ENCODE measurements at places on chromosomes 4 and X.

- no peak for DNase-seq
Measured at GRCh38 chr4:171834640-171835039, 21.4 kb downstream of the GALNTL6 start.

- DNase-seq: no peak
Measured at GRCh38 chr4:124067046-124067445, 645.5 kb downstream of the ANKRD50 start.

- DNase-seq: no peak
Measured at GRCh38 chrX:124030520-124030919, 69.0 kb downstream of the STAG2 start.

GRCh38 chr4:7541414-7541810, 106.7 kb upstream of the PSAPL1 start:
- no peak for DNase-seq

GRCh38 chr4:53132132-53132891, 233.5 kb downstream of the SCFD2 start:
- DNase-seq: no peak

GRCh38 chr4:3318561-3319021, 25.8 kb downstream of the RGS12 start:
- DNase-seq: no peak

DNA sequence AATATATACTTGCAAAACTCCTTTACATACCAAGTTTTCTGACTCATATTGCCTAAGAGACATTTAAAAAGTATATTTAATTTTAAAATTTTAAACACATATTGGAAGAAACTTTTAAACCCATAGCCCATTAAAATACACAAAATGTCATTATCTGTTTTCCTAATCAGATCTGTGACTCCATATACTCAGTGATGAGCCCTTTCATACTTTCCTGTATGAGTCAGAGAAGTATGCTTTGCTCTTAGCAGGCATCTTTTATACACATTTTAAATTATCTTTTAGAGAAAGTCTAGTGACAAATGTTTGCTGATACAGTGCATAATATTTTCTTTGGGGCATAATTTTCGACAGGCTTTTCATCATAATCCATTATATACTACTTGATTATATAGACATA, 26.4 kb downstream of the SPIN3 start:
- no peak for DNase-seq

DNA sequence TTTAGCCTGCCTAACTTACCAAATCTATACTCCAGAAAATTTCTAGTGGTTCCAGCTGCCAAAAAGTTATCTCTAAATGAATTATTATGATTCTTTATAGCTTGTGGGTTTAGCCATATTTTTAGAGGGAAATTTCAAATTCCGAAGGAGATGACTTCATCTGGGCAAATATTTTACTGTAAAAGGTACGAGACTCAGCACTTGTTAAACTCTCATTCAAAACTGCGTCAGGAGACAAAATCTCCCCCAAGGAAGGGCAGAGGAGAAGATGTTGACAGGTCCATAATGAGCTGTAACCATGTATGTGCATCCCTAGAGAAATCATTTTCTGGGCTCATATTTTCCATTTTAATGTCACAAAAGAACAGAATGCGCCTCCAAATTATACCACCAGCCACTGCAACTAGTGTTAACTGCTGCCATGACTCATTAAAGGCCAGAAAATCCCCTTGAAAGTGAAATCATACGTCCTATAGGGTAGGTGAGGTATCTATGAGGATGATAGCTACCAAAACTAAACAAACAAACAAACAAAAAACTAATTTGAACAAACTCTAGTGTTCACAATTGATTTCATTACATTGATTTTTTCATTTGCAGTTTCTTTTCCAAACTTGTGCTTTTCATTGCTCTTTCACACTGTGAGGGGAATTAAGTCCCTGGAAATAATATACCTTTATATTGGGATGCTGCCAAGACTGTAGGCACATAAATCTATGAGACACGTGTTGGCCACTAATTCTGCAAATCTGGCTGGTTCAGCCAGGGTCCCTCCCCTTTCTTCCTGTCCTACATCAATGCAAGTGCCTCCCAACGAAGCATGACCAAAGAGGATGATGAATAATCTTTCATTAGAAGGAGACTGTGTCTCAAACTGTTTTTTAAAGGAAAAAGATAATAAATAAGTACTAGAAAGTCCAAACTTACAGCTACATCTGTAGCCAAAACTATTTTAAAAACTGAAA, 85.8 kb downstream of the ARHGAP6 start:
- no peak for DNase-seq

GRCh38 chr4:183984566-183984965, 79.5 kb downstream of the STOX2 start:
- DNase-seq: no peak

DNA sequence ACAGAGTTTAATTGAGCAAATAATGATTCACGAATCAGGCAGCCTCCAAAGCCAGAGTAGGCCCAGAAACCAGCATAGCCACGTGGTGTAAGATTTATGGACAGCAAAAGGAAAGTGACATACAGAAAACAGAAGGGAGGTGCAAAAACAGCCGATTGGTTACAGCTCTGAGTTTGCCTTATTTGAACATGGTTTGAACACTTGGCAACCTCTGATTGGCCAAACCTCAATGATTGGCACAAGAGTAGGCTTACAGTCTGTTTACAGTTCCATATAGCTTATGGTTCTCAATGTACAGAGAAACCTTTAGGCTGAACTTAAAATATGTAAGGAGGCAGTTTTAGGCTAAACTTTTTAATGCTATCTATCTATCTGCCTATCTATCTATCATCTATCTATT, 394.8 kb downstream of the CFAP47 start:
- no peak for DNase-seq

DNA sequence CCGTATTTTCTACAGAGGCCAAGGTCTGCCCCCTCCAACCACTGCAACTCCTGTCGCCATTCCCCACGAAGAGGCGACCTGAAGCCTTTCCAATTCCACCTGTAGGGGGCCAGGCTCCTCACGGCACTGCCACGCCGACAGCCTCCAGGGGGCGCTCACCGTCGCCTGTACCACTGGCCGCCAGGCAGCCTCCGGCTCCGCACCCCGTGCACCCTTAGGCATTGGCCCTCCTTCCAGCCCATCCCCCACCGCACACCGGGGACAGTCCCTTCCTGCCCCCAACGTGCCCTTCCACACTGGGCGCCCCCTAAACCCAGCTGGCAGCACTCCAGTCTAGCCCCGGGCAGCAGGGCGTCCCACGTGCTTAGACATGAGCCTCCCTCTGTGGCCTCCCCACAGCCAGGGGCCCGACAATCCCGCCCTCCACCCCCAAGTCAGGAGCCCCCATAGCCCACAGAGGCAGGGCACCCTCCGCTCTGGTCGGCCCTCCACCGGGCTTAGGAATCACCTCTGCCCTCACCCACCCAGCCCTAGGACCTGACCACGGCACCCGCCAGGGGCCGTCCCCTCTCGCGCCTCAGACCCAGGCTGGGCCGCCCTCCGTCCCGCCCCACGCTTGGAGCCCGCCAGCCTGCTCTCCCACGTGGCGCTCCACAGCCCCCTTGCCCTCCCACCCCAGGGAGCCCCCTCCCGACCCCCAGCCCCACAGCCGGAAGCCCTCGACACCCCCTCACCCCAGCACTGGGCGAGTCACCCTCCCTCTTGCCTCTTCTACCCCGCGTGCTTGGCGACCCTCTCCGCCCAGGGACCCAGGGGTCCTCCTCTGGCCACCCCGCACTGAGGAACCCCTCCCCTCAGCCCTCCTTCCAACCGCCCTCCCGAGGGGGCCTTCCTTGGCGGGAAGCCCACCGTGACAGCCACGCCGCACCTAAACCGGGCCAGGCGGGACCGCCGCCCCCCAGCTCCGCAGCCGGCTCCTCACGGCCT, 711 bp downstream of the PNMA6E start:
- DNase-seq: no peak

DNA sequence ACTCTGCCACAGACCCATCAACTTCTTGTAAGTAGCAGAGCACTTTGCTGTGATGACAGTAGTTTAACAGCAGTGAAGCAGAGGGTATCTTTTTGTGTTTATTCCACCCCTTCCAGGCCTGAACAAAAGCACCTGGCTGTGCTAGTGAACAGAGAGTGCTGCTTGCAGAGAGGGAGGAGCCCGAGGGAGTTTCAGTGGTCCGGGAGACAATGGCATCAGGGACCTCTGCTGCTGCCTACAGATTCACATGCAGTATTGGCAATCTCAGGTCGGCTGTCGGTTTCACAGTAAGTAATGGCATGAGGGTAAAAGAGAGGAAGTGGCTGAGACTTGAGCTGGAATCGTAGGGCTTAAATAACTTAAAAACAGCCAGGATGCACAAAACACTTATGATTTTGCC, 755.8 kb downstream of the RPA4 start:
- DNase-seq: no peak

GRCh38 chr4:187179086-187180058, 455.7 kb upstream of the FAT1 start:
- no peak for DNase-seq

GRCh38 chr4:75005727-75006126, 72.8 kb downstream of the PARM1 start:
- no peak for DNase-seq

- DNase-seq: no peak
Measured at GRCh38 chr4:81621490-81621889, 149.8 kb upstream of the RASGEF1B start.

- no peak for DNase-seq
Measured at GRCh38 chr4:114921191-114921590, 192.2 kb downstream of the NDST4 start.

DNA sequence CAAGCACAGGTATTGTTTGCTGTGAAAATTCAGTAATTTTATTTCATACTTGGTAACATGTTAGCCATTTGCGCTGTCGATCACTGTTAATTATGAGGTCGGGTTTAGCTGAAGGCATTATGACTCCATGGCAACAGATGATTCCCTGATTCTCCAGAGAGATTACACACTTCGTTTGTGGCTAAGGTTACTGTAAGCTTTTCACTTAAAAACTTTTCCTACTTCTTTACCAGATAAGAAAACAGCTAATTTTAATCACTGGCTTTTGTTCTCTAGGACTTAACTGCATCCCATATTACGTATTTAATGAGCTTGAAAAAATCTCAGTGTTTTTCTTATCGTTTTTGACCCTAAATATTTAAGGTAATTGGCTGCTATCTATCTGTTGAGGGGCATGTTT, 2.1 kb downstream of the GSTCD start:
- no peak for DNase-seq

GRCh38 chr4:175376287-175376977, 435.6 kb downstream of the GPM6A start:
- DNase-seq: no peak

GRCh38 chrX:17546356-17546755, 171.4 kb downstream of the NHS start:
- no peak for DNase-seq

DNA sequence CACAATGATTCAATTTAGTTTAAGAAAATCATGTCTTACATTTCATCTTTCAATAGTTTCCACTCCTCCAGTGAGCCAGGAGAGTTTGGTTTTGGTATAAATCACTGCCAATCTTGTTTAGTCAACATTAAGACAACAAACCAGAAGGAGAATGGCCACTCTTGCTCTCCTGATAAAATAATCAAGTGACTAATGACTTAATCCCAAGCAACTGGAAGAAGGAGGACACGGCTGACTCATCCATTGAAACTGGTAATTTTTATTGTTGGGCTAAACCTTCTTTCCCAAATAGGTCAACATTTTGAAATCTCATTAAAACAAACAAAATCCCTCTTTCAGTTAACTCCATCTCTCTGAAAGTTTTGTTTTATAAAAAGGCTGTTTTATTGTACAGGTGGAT, 230.2 kb downstream of the CLCN4 start:
- DNase-seq: no peak

GRCh38 chrX:631802-632365, 1.3 kb downstream of the SHOX start:
- no peak for DNase-seq
